ENCODE measurements at places on chromosomes 5 and 9. TPM values are rescaled to one million over a fixed set of nuclear protein-coding genes. Genes with fewer than 3 reads are reported as not detected.

- peak overlapping the region; percentile 82 for H3K4me3 ChIP-seq
- peaks cover 63% of the 10 kb centered on the region for H3K4me1 ChIP-seq
- peaks cover 67% of the 10 kb centered on the region for H3K36me3 ChIP-seq
- peak overlapping the region; percentile 90 for H3K27ac ChIP-seq
- no peak for DNase-seq
These were observed 28.7 kb downstream of the LCP2 start for GRCh38 chr5:170268884-170269283.

TEX48 gene
- not detected for total RNA-seq

SLU7 gene
- total RNA-seq: 50.7 TPM

DNA sequence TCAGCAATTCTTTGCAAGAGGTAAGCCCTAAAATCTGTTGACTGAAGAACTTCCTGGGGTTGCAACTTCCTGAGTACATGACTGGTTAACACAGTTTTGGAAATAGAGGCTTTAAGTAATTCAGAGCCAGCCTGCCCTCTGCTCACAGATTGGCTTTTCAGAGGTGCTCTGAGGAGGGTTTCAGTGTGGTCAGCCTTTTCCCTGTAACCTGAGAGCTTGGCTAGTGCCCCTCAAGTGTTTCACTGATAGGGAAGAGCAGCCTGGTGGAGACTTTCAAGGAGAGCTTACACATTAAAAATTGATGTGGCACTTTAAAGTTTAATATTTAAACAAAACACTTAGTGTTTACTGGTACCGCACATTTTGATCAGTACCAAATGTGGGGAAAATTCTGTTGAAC lies 56.7 kb upstream of the FOXB2 start:
- peaks cover 23% of the 10 kb centered on the region for H3K27me3 ChIP-seq
- no peak for DNase-seq
- H3K4me3 ChIP-seq: no peak overlapping the region
- H3K27ac ChIP-seq: no peak overlapping the region
- no peaks in the 10 kb centered on the region for H3K4me1 ChIP-seq

SARDH gene
- 0.38 TPM for total RNA-seq

ZNF169 gene
- total RNA-seq: 15.5 TPM

LEAP2 gene
- 2.7 TPM for total RNA-seq

FCN2 gene
- total RNA-seq: not detected

PCDHA9 gene
- not detected for total RNA-seq

STOML2 gene
- 201 TPM for total RNA-seq

SLC46A2 gene
- not detected for total RNA-seq

DNA sequence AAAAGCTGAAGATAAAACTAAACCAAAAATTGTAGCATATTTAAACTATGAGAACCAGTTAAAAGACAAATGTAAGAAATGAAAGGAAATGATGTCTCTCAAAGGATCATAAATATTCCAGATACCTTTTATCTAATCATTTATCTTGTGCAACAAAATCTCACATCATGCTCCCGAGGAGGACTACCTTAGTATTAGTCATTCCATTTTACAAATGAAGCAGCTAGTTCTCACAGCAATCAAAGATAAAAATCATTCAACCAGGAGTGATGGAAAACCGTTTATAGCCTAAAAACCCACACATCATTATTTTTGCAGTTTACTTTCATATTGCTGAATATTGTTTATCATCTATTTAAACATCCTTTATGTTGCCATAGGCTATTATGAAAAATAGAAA lies 190.0 kb downstream of the CDH12 start:
- H3K36me3 ChIP-seq: no peaks in the 10 kb centered on the region
- no peak overlapping the region for H3K27ac ChIP-seq
- no peak overlapping the region for H3K4me3 ChIP-seq
- H3K4me1 ChIP-seq: no peaks in the 10 kb centered on the region
- DNase-seq: no peak

GRCh38 chr9:69385581-69386033 lies 60.6 kb downstream of the ENTREP1 start:
- no peak overlapping the region for H3K27ac ChIP-seq
- H3K4me3 ChIP-seq: no peak overlapping the region
- no peak for DNase-seq
- H3K27me3 ChIP-seq: peaks cover 13% of the 10 kb centered on the region
- H3K36me3 ChIP-seq: no peaks in the 10 kb centered on the region

GRCh38 chr5:172855597-172856292 lies 21.7 kb downstream of the ERGIC1 start:
- H3K27me3 ChIP-seq: no peaks in the 10 kb centered on the region
- no peaks in the 10 kb centered on the region for H3K36me3 ChIP-seq
- peaks cover 39% of the 10 kb centered on the region for H3K4me1 ChIP-seq
- H3K4me3 ChIP-seq: no peak overlapping the region
- peak; percentile 26 for DNase-seq

DNA sequence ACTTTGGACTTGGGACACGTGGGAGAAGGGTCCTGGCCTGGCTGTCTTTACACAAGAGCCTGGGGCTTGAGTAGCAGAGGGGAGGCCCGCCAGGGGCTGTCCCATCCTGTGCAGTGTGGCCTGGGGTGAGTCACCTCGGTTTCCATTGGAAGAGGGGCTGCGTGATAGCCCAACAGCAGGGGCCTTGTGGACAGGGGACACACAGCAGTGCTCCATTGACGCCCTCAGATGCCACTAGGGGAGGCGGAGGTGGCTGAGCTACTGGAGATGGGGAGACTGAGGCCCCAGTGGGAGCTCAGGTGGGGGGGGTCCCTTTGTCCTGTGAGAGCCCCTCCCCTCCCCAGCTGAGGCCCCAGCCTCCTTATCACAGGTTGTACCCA lies 50.0 kb upstream of the RNU6ATAC start:
- H3K36me3 ChIP-seq: no peaks in the 10 kb centered on the region
- DNase-seq: no peak
- no peaks in the 10 kb centered on the region for H3K4me1 ChIP-seq
- H3K27ac ChIP-seq: no peak overlapping the region
- H3K27me3 ChIP-seq: no peaks in the 10 kb centered on the region
- H3K4me3 ChIP-seq: no peak overlapping the region

DNA sequence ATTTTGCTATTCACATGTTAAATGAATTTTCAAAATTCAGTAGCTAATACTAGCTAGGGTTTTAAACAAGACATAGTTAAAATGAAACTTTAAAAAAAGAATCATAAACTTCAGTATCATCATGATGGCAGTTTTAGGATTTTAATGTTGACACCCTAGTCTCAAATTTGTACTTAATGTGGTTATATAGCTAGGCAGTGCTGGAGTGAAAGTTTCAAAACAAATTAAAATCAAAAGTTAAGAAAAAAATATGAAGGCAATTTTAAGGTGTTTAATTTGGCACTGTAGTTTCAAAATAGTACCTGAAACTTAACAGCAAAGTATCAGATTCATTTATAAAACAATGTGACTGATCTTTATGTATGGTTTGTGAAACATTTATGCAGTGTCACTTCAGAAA lies 19.3 kb upstream of the CDKN2B start:
- no peak overlapping the region for H3K4me3 ChIP-seq
- peaks cover 14% of the 10 kb centered on the region for H3K4me1 ChIP-seq
- no peaks in the 10 kb centered on the region for H3K36me3 ChIP-seq
- DNase-seq: no peak

GRCh38 chr9:137255448-137256114 lies 454 bp downstream of the NELFB start:
- H3K27me3 ChIP-seq: no peaks in the 10 kb centered on the region
- no peaks in the 10 kb centered on the region for H3K36me3 ChIP-seq
- H3K27ac ChIP-seq: no peak overlapping the region
- peak overlapping the region; percentile 83 for H3K4me3 ChIP-seq
- no peak for DNase-seq
- peaks cover 5% of the 10 kb centered on the region for H3K4me1 ChIP-seq

Data from natural killer cell treated with Interleukin-12 subunit alpha and Interleukin-12 subunit beta and Interleukin-15 and Interleukin-18, amount 100 ng/mL, for 72 hours (primary cell).